Esophagus squamous epithelium (tissue), 5 donors: ENCODE measurements at places on chromosomes 5 and 9.

DNA sequence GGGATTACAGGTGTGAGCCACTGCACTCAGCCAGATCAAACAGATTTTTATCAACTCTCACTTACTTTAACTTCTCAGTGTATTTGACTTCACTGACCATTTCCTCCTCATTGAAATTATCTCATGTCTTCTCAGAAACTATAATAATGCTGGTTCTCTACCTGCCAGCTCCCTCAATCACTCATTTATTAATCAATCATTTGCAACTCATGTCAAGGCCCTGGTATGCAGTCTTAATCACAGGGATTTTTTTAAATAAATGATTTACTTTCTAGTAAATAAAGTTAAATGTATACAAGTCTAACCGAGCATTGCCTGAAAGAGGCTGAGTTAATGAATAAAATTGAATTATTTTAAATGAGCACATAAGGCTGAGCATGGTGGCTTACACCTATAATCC, 63.3 kb downstream of the PLPP1 start:
- no peak for DNase-seq

GRCh38 chr9:68462105-68462775, 78.4 kb downstream of the TMEM252 start:
- no peak for DNase-seq

GRCh38 chr9:86682240-86682639, 265.1 kb downstream of the GAS1 start:
- DNase-seq = no peak

- no peak for DNase-seq
Observed at GRCh38 chr5:100777680-100778300, 125.3 kb downstream of the ST8SIA4 start.

DNA sequence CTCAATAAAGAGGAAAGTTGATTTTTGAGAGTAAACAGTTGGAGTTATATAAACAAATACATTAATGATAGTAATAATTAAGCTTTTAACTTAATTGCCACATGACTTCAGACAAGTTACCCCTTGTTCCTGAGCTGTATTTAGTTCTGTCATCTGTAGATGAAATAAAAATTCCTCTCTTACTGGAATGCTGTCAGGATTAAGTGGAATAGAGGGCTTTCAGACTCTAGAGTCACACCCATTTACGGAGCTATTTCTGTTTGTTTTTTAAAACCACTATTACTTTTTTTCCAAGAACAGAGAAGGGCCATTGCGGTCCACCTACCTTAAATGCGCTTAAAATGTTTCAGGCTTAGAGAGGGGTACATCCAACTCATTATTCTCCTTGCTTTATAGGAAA, 170.6 kb downstream of the CHSY3 start:
- DNase-seq = no peak

DNA sequence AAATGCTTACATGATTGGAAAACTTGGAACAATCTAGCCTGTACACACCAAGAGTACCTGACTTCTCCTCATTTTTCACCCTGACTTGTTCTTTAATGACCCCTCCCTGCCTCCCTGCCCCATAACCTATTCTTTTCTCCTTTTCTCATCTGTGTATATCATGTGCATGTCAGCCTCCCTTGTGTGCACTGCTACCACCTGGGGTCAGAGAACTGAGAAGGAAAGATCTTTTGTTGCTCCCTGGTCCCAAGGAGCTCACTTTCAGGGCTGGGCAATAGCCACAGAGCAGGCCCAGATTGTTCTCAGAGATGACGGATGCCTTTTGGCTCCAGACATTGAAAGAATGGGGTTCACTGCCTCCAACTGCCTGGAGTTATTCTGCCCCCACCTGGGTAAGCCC, 5.1 kb downstream of the MAP1B start:
- no peak for DNase-seq

DNA sequence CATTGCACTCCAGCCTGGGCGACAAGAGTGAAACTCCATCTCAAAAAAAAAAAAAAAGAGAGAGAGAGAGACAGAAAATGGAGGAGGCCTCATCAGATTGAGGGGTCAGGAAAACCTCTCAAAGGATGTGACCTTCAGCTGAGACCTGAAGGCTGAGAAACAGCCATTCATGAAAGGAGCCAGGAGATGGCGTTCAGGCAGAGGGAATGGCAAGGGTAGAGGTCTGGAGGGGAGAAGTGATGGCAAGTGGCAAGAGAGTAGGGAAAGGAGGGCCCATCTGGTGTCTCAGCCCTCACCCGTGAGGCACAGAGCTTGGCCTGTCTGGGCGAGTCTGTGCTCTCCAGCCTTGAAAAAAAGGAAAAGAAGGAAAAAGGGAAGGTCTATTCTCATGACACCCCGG, 17.0 kb downstream of the CAMK2A start:
- no peak for DNase-seq
